ENCODE measurements at places on chromosomes 2 and 18. TPM values are rescaled to one million over a fixed set of nuclear protein-coding genes. Genes with fewer than 3 reads are reported as not detected.

- H3K4me3 ChIP-seq: no peak overlapping the region
- H3K27ac ChIP-seq: no peak overlapping the region
- H3K27me3 ChIP-seq: no peaks in the 10 kb centered on the region
- DNase-seq: no peak
- H3K4me1 ChIP-seq: peaks cover 13% of the 10 kb centered on the region
Observed at GRCh38 chr2:179274749-179275148, 10.1 kb upstream of the SESTD1 start.

DAPL1 gene
- polyA plus RNA-seq: not detected

GRCh38 chr2:120229341-120229740, 6.1 kb upstream of the TMEM185B start:
- no peak overlapping the region for H3K4me3 ChIP-seq
- H3K36me3 ChIP-seq: peaks cover 4% of the 10 kb centered on the region
- H3K27me3 ChIP-seq: no peaks in the 10 kb centered on the region
- H3K27ac ChIP-seq: no peak overlapping the region
- no peak for DNase-seq

- H3K27ac ChIP-seq: no peak overlapping the region
- no peaks in the 10 kb centered on the region for H3K36me3 ChIP-seq
- H3K27me3 ChIP-seq: peaks cover 2% of the 10 kb centered on the region
- H3K4me1 ChIP-seq: no peaks in the 10 kb centered on the region
Observed at GRCh38 chr18:79583426-79583825, 96.2 kb upstream of the CTDP1 start.

Data from immature natural killer cell (primary cell).